Activated CD4-positive, alpha-beta memory T cell treated with anti-CD3 and anti-CD28 coated beads, Interleukin-2, amount 10 ng/mL, durations not matched to agents 7 days and 5 days (primary cell): ENCODE measurements at places on chromosomes 2 and 18.

GRCh38 chr2:68110102-68110501 lies 47.3 kb upstream of the C1D start:
- peaks cover 5% of the 10 kb centered on the region for H3K36me3 ChIP-seq
- H3K27ac ChIP-seq: no peak overlapping the region
- H3K4me3 ChIP-seq: no peak overlapping the region
- no peaks in the 10 kb centered on the region for H3K4me1 ChIP-seq
- no peaks in the 10 kb centered on the region for H3K27me3 ChIP-seq

DNA sequence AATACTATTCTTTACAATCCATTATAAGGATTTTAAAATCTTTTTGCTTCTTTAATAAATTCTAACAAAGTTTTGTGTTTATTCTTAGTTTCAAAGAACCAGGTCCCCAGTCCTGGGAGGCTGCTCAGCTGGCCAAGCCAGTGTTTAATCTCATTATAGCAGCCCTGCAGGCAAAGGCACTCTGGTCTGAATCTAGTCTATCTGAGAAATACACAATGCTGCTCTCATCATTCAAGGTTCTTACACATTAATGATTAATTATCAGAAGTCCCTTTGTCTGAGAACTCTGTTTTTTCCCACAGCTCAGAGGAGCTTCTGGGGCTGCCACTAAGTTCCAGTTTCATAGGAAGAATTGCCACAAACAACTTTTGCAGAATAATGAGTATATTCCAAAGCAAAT lies 27.7 kb downstream of the KCTD18 start:
- H3K27me3 ChIP-seq: no peaks in the 10 kb centered on the region
- peaks cover 46% of the 10 kb centered on the region for H3K4me1 ChIP-seq
- no peak overlapping the region for H3K27ac ChIP-seq
- peaks cover 25% of the 10 kb centered on the region for H3K36me3 ChIP-seq

DNA sequence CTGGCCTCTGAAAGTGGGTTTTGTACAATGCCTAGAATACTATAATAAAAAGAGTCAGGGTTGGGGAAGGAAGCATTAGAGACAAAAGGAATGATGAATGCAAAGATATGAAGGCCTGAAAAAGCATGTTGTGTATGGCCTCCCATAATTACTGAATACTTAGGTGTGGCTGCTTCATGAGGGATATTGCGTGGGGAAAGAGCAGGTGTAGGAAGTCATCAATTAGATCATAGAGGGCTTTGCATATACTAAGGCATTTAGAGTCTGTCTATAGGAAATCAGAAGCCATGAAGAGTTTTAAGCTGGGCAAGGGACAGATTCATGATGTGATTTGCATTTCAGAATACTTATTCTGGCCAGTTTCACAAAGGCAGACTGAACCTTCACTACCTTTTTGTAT lies 48.2 kb downstream of the NCOA1 start:
- peaks cover 10% of the 10 kb centered on the region for H3K4me1 ChIP-seq
- H3K4me3 ChIP-seq: no peak overlapping the region
- H3K36me3 ChIP-seq: peaks cover 29% of the 10 kb centered on the region
- H3K27ac ChIP-seq: no peak overlapping the region
- no peaks in the 10 kb centered on the region for H3K27me3 ChIP-seq

- no peak overlapping the region for H3K4me3 ChIP-seq
- peaks cover 8% of the 10 kb centered on the region for H3K27me3 ChIP-seq
- no peak for DNase-seq
- no peak overlapping the region for H3K27ac ChIP-seq
- no peaks in the 10 kb centered on the region for H3K4me1 ChIP-seq
Measured at GRCh38 chr2:180021850-180022249, 14.8 kb upstream of the CWC22 start.
